Endothelial cell (in vitro differentiated cells): ENCODE measurements at places on chromosomes 7 and 10. TPM values are rescaled to one million over a fixed set of nuclear protein-coding genes. Genes with fewer than 3 reads are reported as not detected.

TUBAL3 gene
- total RNA-seq: not detected

IL2RA gene
- not detected for total RNA-seq

- peak overlapping the region; percentile 55 for H3K27ac ChIP-seq
- peaks cover 4% of the 10 kb centered on the region for H3K27me3 ChIP-seq
- H3K4me1 ChIP-seq: peaks cover 13% of the 10 kb centered on the region
- peaks cover 30% of the 10 kb centered on the region for H3K36me3 ChIP-seq
Measured at GRCh38 chr10:102001435-102002068, 54.4 kb downstream of the ARMH3 start.

- H3K36me3 ChIP-seq: peaks cover 3% of the 10 kb centered on the region
- no peak overlapping the region for H3K4me3 ChIP-seq
Measured at GRCh38 chr7:73606801-73607691, 17.3 kb downstream of the MLXIPL start.
